Upper lobe of left lung (tissue), 6 donors: ENCODE measurements at places on chromosomes 13 and 19.

GRCh38 chr19:58509731-58510083, 2.1 kb downstream of the SLC27A5 start:
- DNase-seq, result no peak

DNA sequence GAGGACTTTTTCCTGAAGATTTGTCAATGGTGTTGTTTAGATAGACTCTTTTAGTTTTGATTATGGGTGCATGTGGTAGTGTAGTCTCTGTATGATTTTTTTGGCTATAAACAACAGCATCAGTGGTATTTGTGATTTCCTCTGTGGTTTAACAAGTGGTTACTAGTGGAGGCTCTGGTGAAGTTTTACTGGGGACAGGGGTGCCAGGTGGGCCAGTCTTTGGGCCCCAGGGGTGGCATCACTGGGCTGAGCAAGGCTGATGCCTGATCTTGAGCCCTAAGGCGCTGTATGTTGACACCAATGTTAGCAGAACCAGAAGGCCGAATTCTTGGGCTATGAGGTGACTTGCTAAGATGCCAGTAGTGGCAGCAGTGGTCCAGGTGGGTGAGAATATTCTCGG, 811.4 kb downstream of the DACH1 start:
- DNase-seq, result no peak

DNA sequence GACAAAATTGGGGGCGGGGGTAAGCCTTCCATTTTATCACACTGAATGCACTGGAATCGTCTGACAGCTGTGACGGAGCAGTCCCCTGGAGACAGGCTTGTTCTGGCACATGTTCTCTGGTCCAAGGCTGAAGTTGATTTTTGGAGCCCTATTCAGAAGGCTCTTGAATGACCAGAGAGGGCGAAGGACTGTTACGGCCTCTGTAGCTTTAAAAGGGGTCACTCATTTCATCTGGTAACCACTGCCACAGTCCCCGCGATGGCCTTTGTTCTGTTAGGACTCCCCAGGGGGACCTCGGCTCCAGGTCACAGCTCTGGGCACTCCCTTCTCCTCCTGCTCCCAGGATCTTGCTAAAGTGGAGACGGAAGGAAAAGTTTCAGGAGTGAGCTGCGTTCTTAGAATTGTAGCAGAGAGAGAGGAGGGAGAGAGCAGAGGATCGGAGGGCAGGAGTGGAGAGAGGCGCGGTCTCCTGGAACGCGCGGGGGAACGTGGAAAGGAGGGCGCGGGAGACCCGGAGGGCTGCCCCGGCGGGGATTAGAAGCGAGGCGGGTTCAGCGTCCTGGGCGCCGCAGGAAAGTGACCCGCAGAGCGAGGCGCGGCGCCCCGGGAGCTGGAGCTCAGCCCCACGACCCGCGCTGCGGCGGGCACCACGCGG, 134.3 kb upstream of the MYO16 start:
- no peak for DNase-seq

GRCh38 chr19:29547361-29547960, 21.7 kb downstream of the VSTM2B start:
- peak; percentile 8 for DNase-seq

GRCh38 chr19:40512473-40513344, 45.9 kb downstream of the SPTBN4 start:
- peak; percentile 85 for DNase-seq

- no peak for DNase-seq
Measured at GRCh38 chr19:39843919-39844793, 2.0 kb downstream of the FBL start.

GRCh38 chr13:113655346-113656002, 2.5 kb downstream of the ATP4B start:
- peak; percentile 14 for DNase-seq

- no peak for DNase-seq
Measured at GRCh38 chr13:106118996-106119395, 416.5 kb downstream of the EFNB2 start.

- DNase-seq, result peak; percentile 23
Measured at GRCh38 chr13:94154367-94154766, 325.1 kb downstream of the DCT start.

GRCh38 chr19:39154629-39155100, 29.1 kb downstream of the PAK4 start:
- DNase-seq, result no peak

- no peak for DNase-seq
Measured at GRCh38 chr13:22828081-22828480, 352.7 kb upstream of the SGCG start.

DNA sequence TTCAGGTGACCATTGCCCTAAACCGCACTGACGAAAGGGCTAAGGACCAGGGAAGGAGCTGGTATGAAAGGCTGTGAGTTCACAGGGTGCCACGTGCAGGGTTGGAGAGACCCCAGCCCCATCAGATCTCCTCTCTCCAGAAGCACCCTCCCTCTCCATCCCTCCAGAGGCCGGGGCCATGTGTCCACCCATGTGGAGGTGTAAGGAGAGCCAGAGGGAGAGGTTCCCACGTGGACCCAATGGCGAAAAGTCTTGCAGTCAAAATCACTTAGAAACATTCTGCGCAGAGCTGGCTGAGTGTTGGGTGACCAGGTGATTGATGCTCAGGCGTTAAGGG, 168.3 kb downstream of the COL4A1 start:
- DNase-seq, result no peak

DNA sequence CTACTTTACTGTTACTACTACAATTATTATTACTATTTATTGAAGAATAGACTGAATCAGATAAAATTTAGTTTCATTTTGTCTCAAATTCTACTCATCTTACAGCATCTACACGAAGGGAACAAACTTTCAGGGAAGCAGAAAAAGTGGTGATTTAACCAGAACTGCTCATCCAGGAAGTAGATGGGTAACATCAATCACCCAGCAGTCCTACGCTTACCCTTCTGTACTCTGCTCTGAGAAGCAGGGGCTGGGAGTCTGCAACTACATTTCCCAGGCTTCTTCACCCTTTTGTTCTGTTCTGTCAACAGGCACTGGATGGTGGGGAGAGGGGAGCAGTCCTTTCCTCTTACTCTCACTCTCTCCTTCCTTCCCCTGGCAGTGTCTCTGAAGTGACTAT, 31.4 kb upstream of the GGACT start:
- no peak for DNase-seq

DNA sequence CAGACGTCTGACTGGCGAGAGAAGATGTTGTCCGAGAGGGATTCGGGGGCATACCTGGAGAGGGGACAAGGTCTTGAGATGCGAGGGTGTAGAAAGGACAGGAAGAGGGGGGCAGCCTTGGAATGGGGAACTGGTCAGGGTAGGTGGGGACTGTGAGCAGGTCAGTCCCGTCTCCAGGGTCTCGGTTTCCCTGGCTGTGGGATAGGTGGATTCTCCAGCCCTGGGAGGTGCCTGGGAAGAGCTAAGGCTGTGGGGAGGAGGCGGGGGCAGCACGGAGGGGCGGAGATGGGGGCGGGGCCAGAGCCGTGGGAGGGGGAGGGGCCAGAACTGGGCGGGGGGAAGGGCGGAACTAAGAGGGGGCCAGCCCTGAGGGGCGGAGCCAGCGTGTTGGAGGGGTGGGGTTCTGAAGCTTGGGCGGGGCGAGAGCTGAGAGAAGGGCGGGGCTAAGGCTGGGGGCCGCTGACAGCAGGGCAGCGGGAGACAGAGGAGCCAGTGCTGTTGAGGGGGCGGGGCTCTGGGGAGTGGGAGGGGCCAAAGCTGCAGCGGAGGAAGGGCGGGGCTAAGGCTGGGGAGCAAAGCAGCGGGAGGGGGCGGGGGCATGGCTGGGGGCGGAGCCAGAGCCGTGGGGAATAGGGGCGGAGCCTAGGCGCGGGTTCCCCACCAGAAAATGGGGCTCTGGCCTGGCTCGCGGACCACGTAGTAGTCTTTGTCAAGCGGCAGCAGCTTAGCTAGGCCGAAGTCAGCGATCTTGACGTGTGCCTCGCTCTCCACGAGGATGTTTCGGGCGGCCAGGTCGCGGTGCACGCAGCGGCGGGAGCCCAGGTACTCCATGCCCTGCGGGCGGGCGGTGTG, 9.5 kb upstream of the INSL3 start:
- peak; percentile 83 for DNase-seq

DNA sequence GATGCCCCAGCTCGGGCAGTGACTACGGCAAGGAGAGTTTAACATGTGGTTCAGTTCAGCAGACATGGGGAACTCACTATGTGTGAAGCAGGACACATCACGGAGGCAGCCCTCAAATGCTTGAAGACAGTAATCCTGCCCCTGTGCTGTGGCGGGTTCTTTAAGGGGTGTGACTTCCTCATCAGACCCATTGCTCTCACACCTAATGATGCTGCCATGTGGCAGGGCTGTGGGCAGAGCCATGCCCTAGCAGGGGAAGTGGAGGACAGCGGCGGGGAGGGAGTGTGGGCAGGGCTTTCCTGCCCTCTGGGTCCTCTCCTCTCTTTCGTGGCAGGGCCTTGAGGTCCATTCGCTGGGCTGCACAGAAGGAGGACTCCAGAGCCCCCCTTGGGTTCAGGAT, 131.1 kb upstream of the GJB6 start:
- no peak for DNase-seq

- DNase-seq, result no peak
Measured at GRCh38 chr13:94263038-94263437, 216.4 kb downstream of the DCT start.

DNA sequence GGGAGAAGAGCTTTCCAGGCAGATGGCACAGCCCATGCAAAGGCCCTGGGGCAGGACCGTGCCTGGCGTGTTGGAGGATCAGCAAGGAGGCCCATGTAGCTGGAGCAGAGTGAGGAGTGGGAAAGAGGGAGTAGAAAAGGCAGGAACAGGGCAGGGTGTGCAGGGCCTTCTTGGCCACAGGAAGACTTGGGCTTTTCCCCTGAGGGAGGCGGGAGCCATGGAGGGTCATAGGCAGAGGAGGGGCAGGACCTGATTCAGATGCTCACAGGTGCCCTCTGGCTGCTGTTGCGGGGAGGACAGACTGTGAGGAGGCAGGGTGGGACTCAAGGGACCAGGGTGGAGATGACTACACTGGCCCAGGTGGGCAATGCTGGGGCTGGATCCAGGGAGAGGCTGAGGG, 13.8 kb upstream of the PTPRS start:
- DNase-seq, result no peak

DNA sequence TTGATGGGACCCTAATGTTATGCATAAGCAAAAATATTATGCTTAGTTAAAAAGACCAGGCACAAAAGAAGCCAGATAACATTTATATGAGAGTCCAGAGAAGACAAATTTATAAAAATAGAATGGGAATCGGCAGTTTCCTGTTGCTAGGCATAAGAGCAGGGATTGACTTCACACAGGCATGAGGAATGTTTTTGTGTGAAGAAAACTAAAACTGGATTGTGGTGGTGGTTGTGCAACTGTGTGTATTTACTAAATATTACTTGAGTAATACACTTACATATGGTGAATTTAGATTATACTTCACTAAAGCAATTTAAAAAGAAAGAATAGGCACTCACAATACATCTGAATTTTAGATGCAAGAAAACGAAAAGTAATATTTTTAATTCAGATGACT, 108.3 kb downstream of the SLITRK1 start:
- DNase-seq, result no peak

GRCh38 chr13:98792321-98792720, 39.8 kb upstream of the SLC15A1 start:
- DNase-seq, result no peak

DNA sequence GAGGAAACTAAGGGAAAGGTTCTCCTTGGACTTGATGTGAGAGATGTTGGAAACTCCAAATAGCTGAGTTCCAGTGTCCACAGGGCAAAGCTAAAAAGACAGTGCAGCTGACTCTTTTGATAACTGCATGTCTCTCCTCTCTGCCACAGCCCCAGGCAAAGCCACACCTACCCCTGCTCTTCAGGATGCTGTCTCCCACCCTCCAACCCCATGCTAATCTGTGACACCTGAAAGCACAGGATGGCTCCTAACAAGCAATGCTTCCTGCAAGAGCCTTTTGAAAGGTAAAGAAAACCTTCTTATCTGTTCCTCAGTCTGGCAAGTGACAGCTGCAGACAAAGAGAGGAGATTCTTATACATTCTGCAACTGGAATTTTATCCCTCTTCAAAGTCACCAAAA, 14.5 kb downstream of the SLC46A3 start:
- DNase-seq, result no peak

GRCh38 chr19:16851031-16851712, 22.0 kb downstream of the SIN3B start:
- DNase-seq, result peak; percentile 78

- DNase-seq, result no peak
Measured at GRCh38 chr13:28684257-28684656, 25.3 kb downstream of the POMP start.

DNA sequence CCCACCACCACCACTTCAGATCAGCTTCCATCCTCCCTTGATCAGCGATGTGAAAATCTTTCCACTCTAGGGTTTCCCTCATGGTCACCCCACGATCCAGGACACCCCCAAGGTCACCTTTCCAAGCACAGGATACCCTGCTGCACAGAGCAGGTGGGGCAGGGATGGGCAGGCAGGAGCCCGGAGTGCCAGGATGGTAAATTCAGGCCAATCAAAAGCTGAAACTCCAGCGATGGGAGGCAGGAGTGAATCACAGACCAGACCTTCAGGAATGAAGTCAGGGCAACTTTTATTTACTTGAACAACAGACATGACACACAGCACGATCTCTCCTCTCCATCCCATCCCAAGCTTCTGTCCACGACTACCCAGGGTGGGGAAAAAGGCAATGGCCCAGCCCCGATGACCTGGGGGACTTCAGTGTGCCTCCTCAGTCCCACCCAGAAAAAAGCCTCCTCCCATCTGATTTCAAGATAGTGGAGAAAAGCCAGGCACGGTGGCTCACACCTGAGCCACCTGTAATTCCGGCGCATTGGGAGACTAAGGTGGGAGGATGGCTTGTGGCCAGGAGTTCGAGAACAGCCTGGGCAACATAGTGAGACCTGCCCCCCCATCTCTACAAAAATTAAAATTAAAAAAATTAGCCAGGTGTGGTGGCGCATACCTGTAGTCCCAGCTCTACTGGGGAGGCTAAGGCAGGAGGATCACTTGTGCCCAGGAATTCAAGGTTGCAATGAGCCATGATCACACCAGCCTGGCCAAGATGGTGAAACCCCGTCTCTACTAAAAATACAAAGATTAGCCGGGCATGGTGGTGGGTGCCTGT, 39.2 kb downstream of the ZSWIM4 start:
- no peak for DNase-seq

DNA sequence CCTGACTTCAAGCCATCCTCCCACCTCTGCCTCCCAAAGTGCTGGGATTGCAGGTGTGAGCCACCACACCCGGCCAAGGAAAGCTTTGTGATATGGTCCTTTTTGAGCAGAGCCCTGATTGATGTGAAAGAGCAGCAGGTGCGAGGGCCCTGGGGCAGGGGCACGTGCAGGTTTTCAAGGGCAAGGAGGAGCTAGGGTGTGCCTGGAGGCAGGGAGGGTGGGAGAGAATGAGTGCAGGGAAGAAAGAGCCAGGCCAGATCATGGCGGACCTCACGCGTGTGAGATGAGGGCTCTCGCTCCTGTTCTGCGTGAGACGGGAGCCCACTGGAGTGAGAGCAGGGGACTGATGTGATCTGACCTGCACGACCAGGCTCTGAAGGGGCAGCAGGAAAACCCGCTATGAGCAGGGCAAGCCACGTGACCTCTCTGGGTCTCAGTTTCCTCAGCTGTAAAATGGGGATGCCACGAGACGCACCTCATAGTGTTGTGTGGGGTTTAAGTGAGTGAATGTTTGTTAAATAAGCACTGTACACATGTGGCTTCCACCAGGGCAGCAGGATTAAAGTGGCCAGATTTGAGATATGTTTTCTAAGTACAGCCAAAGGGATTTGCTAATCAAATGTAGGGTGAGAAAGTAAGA, 25.8 kb downstream of the FAAP24 start:
- no peak for DNase-seq

- DNase-seq, result no peak
Measured at GRCh38 chr13:95295026-95295425, 6.2 kb downstream of the ABCC4 start.
